ENCODE measurements at places on chromosomes 11 and 22.

DNA sequence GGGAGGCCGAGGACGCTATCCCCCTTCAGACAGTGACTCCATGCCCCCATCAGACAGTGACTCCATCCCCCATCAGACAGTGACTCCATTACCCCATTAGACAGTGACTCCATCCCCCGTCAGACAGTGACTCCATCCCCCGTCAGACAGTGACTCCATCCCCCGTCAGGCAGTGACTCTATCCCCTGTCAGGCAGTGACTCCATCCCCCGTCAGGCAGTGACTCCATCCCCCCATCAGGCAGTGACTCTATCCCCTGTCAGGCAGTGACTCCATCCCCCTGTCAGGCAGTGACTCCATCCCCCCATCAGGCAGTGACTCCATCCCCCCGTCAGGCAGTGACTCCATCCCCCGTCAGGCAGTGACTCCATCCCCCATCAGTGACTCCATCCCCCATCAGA, 9.1 kb upstream of the TTLL8 start:
- DNase-seq = no peak

DNA sequence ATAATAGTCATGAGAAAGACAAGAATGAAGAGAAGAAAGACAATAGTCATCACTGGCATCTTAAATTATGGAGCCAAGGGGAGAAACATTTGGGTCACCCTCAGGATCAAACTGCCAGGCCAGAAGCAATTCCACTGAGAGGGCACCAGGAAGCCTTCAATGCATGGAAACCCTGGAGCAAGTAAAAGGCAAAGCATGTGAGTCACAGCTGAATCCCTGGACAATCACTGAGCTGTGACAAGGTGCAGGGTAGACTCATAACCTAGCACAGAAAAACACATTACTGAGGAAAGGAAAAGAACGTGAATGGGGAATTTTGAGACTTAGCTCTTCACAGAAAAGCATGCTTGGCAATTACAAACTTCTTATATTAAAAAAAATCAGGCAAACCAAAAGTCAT, 1.6 kb downstream of the KCNJ1 start:
- no peak for DNase-seq

DNA sequence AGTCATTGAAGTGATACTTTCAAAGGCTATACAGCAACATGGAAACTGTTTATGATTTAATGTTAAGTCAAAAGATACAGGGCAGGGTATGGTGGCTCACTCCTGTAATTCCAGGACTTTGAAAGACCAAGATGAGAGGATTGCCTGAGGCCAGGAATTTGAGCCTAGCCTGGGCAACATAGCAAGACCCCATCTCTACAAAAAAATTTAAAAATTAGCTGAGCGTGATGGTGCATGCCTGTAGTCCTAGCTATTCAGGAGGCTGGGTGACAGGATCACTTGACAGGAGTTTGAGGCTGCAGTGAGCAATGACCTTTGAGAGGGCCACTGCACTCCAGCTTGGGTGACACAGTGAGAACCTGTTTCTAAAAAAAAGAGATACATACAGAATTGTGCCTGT, 39.3 kb upstream of the ZBED5 start:
- no peak for DNase-seq

- no peak for DNase-seq
Observed at GRCh38 chr11:17887779-17888178, 125.1 kb downstream of the SERGEF start.

DNA sequence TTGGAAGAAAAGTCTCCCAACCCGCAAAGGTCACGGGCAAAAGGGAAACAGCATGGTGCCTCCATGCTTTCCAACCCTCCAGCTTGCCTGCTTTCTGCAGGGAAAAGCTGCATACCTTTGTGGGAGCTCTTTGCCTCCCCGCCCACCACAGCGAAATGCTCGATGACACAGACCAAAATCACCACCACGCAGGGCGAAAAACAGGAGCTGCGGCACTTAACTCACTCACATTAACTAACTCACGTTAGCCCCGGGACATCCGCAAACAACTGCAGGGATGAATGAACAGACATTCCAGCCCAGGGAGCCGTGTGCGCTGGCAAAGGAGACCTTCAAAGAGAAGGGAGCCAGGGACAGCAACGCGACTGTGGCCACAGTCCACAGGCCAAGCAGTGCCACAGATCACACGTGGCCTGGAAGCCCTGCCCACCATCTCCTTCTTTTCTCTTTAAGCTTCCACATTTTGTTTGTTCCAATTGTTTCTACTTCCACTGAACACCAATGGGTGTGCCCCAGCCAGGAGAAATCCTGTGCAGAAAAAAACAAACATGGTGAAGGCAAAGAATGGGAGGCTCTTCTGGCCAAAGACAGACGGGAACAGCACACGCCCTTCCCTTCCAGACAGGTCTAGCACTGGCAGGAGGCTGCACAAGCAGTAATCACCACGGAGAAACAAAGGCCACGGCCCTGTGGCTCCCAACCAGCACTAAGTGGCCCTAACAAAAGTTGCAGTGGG, 39.3 kb downstream of the DUSP8 start:
- no peak for DNase-seq

DNA sequence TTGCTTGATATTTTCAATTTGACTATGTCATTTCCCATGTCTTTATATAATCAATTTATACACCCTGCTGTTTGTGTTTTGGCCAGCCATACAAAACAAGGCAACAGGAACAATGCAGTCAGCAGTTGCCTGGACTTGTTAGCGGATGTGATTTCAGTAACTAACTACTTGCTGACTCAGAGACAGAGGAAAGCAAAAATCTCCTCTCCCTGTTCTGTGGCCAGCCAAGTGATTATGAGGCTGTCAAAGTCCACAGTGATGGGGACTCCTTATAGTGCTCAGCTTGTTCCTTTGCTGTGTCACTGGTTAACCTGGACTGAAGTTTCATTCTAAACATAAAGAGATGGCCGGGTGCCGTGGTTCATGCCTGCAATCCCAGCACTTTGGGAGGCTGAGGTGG, 32.6 kb upstream of the APLP2 start:
- DNase-seq = peak; percentile 48

- DNase-seq = no peak
Observed at GRCh38 chr22:23156286-23156685, 11.0 kb downstream of the RAB36 start.

DNA sequence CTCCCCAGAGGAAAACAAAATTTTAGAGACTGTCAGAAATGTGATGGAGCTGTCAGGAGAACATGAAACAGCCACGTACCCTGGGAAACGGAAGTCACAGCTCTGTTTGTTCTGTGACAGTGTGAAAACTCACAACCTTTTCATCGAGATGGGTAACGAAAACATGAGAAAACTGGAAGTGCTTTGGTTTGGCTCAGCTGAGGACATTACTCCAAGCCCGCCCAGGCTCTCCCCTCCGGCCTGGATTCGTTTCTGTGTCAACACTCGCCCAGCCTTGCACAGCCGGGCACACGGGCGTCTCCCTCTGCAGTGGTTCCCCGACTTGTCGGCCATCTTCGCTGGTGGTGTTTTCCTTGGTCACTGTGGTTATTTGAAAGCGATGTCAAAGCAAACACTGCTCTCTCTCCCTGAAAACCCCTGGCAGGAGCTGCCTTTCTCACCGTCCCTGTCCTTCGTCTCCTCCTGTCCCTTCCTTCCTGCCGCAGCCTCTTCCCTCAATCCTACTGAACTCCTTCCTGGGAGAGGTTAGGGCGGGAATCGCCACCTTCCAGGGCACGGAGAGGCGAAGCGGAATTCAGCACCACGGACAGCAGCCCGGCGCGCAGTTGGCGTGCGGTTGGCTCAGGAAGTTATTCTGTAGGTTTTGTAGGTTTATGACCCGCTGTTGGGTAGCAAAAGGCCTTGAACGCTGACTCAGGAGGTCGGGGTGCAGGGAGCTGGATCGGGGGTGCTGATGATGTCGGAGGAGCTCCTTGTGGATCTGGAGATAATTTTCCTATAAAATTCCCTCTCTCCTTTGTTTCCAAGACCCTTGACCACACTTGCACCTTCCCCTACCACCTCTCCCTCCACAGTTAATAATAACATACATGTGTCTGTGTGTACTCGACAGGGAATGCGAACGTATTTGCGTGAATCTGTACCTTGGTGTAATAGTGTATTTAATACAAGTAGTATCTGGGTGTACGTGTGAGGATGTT, 13.1 kb upstream of the RPS19BP1 start:
- no peak for DNase-seq

DNA sequence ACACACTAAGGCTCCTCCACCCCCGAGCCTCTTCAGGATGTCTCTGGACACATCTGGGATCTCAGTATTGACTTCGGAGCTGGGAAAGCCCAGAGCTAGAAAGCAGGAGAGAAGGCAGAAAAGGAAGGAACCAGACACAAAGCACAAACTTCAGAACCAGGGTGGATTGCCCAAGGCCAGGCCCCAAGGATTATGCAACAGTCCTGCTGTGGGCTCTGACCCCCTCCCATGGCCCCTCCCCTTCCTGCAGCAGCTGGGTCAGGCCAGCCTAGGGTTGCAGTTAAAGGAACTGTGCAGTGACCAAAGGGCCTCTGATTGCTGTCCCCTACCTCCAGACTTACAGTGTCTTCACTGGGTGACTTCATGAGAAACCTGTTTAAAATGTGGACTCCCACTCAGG, 5.3 kb downstream of the KCNE3 start:
- peak; percentile 35 for DNase-seq

DNA sequence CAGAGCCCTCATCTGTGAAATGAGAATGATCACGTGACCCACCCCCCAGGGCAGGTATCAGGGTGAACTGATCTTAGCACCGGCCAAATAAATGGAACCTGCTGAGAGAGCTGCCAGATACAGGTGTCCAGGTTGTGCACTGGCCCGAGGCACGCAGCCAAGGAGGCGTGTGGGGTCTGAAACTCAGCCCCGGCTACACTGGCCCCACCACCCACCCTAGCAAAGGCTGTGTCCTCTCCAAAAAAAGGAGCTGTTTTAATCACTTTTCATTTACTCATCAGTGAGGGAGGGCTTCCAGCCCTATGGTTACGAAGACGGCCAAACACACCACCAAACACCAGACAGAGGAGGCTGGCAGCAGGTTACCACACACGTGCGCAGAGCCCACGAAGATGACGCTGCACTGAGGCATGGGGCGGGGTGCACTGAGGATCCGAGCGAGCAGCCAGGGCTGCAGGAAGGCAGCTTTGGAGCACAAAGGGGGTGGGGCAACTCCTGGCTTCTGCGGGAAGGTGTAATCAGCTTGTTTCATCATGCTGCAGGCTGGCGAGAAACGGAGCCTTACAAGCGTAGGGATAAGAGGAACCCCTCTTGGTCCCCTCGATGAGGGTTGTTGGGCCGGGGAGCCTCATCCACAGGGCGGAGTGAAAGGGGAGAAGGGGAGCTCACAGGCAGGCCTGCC, 19.5 kb upstream of the SLC22A12 start:
- DNase-seq = no peak

GRCh38 chr11:92626624-92627023, 342.8 kb upstream of the MTNR1B start:
- DNase-seq = no peak

DNA sequence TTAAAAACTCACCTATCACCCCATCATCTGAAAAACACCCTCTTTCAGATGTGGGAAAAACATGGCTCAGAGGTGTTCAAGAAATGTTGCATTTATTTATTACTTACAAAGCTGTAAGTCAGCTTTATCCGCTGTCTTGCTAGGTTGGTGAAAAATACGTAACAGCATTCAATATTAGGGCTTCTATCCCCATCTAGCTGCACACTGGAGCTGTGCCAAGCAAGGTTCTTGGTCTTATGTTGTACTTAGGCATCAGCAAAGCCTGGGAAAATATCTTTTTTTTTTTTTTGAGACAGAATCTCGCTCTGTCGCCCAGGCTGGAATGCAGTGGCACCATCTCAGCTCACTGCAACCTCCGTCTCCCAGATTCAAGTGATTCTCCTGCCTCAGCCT, 7.5 kb downstream of the SERPING1 start:
- no peak for DNase-seq

- no peak for DNase-seq
Observed at GRCh38 chr11:117369534-117369933, 41.9 kb downstream of the CEP164 start.

DNA sequence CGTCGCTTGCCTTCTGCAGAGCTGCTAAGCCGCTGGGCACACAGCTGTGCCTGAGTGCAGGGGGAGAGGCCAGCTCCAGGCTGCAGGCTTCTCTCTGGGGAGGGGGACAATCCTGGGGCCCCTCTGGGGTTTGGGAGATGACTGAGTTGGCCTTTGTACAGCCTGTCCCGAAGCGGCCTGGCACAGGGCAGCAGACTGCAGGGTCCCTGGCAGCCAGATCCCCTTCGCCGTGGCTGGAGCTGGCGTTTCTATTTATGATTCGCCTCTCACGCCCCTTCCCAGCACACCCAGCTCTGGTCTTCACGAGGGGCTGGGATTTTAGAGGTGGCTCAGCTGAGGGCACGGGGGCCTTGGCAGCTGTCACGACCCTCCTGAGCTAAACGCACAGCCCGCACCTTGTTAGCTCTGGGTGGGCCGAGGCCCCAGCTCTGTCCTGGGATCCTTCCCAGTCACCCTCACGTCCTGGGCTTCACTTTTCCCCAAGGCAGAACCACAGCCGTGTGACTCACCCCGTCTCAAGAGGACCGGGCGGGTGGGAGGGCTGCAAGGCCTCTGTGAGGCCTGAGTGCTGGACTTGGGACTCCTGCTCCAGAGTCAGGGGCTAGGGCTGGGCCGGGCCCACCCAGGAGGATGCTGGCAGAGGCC, 18.4 kb downstream of the OSBPL5 start:
- DNase-seq = peak; percentile 69

- no peak for DNase-seq
Observed at GRCh38 chr11:75004215-75004614, 15.5 kb downstream of the NEU3 start.

GRCh38 chr11:74822170-74822569, 73.5 kb downstream of the RNF169 start:
- DNase-seq = no peak

- DNase-seq = no peak
Observed at GRCh38 chr11:77418155-77418970, 55.5 kb downstream of the PAK1 start.

DNA sequence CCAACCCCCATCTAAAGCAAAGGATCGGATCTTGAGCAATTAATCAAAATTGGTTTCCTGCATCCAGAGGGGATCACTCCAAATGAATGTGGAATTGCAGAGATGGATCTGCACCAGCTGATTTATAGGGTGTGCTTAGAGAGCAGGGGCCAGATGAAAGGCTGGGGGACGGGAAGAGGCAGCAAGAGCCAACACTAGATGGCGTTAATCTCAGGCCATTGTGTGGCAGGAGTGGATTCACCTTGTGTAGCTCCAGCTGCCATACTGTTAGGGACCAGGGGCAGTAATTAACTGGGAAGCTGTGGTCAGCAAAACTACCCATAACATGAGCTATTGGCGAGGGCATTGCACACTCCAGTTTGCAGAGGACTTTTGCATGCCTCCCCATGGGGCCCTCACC, 35.6 kb downstream of the SERPINH1 start:
- peak; percentile 73 for DNase-seq

Measured in HTR-8/SVneo (cell line).